Hepatocyte (in vitro differentiated cells): ENCODE measurements at places on chromosomes 12 and 14. TPM values are rescaled to one million over a fixed set of nuclear protein-coding genes. Genes with fewer than 3 reads are reported as not detected.
A peak's percentile ranks its signal among the peaks of the same experiment; 100 is the strongest.

DNA sequence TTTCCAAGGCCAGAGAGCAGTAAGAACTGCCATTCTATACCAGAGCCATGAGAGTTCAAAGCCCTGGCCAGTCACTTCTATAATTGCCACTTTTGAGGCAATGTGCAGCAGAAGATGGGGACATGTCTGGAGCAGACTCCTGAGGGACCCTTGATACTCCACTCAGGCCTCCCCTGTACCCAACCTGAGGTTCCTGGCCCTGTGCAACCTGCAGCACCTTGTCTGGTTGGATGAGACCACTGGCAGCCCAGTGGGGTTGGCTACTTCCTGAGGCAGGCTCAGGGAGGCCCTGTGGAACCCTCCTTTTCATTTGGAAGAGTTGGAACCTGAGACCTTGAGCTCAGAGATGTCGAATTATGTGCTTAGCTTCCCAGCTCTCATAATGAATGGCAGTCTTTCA lies 54.4 kb downstream of the GALNT16 start:
- H3K27ac ChIP-seq, result no peak overlapping the region
- H3K36me3 ChIP-seq, result no peaks in the 10 kb centered on the region
- no peak for DNase-seq
- H3K4me1 ChIP-seq, result no peaks in the 10 kb centered on the region
- no peaks in the 10 kb centered on the region for H3K27me3 ChIP-seq
- H3K4me3 ChIP-seq, result no peak overlapping the region

DNA sequence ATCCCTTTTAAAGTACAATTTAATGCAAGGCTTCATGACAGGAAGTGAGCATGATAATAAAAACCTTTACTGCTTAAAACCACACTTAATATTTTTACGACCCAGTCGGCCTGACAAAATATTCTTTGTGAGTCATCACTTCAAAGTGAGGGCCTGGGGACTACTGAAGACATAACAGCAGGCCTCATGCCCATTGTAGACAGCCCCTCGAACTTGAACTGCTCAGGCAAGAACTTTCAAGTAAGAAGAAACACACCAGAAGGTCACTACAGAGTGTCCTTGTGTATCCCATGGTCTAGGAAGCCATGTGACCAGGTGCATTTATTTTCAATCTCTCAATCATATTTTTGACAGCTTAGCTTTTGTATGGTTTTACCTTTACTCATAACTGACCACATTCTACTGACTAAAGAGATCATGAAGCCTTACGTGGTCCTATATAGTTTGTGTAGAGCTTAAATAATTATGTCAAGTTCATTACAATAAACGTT lies 61.4 kb upstream of the MANSC4 start:
- no peak overlapping the region for H3K4me3 ChIP-seq
- peak overlapping the region; percentile 56 for H3K27ac ChIP-seq
- peaks cover 28% of the 10 kb centered on the region for H3K4me1 ChIP-seq
- no peaks in the 10 kb centered on the region for H3K27me3 ChIP-seq

GRCh38 chr14:67734675-67735074 lies 33.0 kb downstream of the RDH12 start:
- peaks cover 8% of the 10 kb centered on the region for H3K4me1 ChIP-seq
- H3K4me3 ChIP-seq, result no peak overlapping the region
- no peak overlapping the region for H3K27ac ChIP-seq

GRCh38 chr12:52063981-52064649 lies 5.7 kb upstream of the ATG101 start:
- peaks cover 12% of the 10 kb centered on the region for H3K27me3 ChIP-seq
- no peaks in the 10 kb centered on the region for H3K4me1 ChIP-seq
- no peak overlapping the region for H3K4me3 ChIP-seq

Gene MANSC4
- total RNA-seq, result 0.63 TPM in 1 of 2 replicates, not detected in the other

Gene RNASE3
- total RNA-seq, result 1.4 TPM in 1 of 2 replicates, not detected in the other

GRCh38 chr12:24111616-24112015 lies 162.1 kb upstream of the SOX5 start:
- no peak overlapping the region for H3K27ac ChIP-seq
- H3K36me3 ChIP-seq, result no peaks in the 10 kb centered on the region
- no peak overlapping the region for H3K4me3 ChIP-seq
- H3K4me1 ChIP-seq, result no peaks in the 10 kb centered on the region
